ENCODE measurements at places on chromosomes 11 and 22. TPM values are rescaled to one million over a fixed set of nuclear protein-coding genes. Genes with fewer than 3 reads are reported as not detected.
A peak's percentile ranks its signal among the peaks of the same experiment; 100 is the strongest.

DNA sequence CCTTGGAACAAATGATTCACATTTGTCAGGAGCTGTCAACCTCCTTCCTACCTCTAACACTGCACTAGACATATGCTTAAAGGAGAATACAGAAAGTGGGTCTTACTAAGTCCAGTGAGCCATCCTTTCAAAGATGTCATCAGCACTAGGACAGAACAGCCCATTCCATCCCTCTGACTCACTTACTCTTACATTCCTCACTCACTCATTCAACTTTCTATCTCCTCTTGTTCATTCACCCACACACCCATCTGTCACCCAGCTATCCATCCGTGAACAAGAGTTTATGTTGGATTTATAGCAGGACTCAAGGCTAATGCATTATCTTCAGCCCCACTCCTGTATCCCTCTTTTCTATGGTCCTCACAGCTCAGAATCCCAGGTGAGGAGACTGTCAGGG lies 9.1 kb downstream of the INSC start:
- peak; percentile 72 for DNase-seq

DCUN1D5 gene
- total RNA-seq = 89.2 TPM

DNA sequence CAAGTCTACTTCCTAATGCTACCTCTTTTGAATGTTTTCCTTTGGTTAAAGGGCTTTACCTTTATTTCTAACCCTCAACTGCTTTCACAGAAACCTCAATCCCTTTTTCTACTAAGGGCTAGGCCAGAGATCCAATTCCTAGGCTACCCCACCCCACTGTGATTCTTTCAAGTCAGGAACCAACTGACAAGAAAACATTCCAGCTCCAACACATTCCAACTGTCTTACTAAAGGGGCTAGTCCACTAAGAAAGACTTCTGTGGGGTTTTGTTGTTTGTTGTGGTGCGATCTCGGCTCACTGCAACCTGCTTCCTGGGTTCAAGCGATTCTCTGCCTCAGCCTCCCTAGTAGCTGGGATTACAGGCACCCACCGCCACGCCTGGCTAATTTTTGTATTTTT lies 151.3 kb downstream of the APOL5 start:
- DNase-seq = no peak

DNA sequence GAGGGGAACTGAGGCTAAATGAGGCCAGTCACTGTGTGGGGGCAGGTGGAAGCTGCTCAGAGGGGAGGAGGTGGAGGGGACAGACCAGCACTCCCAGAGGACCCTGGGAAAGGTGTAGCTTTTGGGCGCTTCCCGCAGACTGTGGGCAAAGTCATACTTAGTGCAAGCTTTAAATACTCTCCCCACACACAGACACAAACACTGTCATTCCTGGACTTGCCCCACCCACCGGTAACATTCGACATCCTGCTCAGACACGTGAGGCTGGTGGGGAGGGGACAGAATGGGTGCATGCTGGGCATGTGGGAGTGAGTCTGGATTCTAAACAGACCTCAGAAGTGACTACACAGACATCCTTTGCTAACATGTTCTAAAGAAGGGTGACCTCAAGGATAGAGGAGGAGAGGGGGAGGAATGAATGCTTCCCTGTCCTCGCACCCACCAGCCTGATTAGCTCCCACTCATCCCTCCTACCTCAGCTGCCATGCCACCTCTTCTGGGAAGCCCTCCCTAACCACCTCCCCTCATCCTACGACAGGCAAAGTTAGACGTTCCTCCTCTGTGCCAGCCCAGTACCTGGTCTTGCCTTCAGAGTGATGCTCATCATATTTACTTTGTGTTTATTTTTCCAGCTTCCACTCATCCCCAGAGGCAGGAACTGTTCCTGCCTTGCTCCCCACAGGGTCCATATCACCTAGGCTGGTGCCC lies 22.2 kb downstream of the TSKU start:
- DNase-seq = no peak

GRCh38 chr11:127110542-127110941 lies 110.0 kb upstream of the KIRREL3 start:
- no peak for DNase-seq

GRCh38 chr22:27115816-27116256 lies 458.4 kb downstream of the MIAT start:
- peak; percentile 97 for DNase-seq

DNA sequence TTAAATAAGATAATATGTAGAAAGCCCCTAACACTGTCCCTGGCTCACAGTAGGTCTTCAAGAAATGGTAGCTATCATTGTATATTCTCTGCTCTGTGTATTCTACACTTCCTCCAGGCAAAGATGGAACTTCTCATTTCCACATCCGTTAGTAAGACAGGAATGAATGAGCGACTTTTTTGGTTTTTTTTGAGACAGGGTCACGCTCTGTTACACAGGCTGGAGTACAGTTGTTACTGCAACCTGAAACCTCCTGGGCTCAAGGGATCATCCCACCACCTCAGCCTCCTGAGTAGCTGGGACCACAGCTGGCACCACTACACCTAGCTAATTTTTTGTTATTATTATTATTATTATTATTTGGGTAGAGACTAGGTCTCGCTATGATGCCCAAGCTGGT lies 2.3 kb upstream of the CLPB start:
- no peak for DNase-seq

DNA sequence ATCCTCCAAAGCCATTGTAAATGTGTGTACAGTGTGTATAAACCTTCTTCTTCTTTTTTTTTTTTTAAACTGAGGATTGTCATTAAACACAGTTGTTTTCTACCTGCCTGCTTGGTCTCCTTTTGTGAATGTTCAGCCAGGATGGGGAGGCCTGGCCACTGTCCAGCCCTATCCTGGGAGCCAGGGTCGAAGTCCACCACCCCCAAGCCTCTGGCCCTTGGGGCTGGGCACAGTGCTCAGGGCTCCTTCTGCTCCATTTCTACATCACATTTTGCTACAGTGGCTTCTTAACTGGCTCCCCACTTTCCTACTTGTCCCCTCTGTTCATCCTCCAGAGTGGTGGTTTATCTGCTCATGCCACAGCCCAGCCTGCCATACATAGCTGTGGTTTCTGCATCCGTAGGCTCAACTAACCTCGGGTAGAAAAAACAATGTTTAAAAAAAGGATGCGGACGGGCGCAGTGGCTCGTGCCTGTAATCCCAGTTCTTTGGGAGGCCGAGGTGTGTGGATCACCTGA lies 2.5 kb upstream of the SMARCB1 start:
- DNase-seq = no peak

DNA sequence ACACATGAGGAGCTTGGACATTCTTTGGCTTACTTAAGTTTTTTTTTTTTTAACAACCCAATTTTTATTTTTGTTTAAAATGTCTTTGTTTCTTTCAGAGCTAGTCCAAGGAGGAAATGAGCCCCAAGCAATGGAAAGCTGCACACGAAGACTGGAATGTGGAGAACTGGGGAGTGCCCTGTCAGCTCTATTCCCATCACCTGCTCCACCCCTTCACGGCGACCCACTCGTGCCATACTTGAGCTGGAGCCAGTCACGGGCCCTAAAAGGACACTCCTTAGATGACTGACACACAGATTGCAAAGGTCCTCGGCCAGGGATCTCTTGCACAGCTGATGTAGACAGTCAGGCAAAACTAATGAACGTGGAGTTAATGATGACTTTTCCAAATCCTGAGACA lies 10.6 kb upstream of the SLC25A18 start:
- no peak for DNase-seq

PGA3 gene
- total RNA-seq = not detected

ELFN2 gene
- 12.9 TPM for total RNA-seq

DNA sequence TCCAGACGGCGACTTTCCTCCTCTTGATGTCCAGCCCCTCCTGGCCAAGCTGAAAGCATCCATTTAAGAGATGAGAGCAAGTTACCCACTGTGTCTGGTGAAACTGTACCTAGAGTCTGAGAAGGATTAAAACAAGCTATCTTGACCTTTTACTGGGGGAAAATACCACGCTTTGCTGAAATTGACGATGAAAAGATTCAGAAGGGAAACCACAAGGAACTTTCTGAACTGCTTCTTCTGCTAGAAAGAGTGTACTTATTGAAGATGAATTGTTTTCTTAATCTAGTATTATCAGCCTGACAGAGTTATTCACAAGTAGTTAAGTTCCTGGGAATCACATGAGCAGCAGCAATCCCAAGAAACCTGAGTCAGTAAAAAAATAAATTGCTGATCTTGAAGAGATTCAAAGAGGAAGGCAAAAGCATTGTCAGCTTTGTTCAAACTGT lies 13.1 kb upstream of the MS4A6A start:
- no peak for DNase-seq
